Small intestine (tissue), 16 donors: ENCODE measurements at places on chromosomes 5 and 9. TPM values are rescaled to one million over a fixed set of nuclear protein-coding genes. Genes with fewer than 3 reads are reported as not detected.

Gene RNF38
- 6.2 TPM for polyA plus RNA-seq

Gene TPPP
- 5.7 TPM for polyA plus RNA-seq

Gene GPR151
- not detected for polyA plus RNA-seq

Gene ZDHHC11B
- 2.2 TPM for polyA plus RNA-seq

Gene GLRA1
- not detected for polyA plus RNA-seq

Gene LCN9
- polyA plus RNA-seq: not detected

GRCh38 chr5:141641634-141642267 lies 5.0 kb downstream of the RELL2 start:
- DNase-seq: peak; percentile 70

DNA sequence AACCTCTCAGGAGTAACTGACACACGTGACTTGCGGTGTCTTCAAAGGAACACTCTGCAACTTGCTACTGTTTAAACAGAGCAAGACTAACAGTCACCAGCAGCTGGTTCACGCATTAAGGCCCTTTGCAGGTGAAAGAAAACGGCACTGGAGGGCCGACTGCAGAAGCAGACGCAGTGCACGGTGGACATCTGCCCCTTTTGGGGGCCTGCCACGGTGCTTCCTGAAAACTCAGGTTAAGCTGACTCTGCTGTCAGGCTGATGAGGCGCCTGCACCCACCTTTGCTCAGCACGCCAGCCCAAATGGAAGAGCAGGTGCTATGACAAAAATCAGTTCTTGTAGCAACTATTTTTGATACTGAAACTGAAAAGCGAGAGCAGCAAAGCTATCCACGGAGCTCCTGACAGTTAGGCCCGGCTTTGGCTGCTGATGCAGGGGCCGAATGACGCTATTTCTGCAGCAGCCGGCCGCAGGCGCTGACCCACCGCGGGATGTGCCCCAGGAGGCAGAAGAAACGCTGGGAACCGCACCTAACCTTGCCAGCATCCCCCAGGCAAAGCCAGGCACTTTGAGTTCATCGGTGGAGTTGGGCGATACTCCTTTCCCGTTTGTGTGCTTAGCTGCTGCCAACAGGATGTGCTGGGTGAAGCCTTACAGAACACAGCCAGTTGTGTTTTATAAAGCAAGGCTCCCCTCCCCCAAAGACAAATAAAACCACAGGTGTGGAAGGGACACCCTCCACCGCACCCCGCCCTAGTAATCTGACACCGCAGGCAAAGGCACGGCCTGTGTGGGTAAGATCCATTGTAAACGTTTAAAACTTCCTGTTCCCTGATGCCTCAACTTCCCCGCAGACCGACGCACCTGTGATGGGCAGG lies 21.1 kb upstream of the TERT start:
- DNase-seq: peak; percentile 93

- no peak for DNase-seq
Measured at GRCh38 chr9:79742110-79742721, 170.5 kb downstream of the TLE4 start.

DNA sequence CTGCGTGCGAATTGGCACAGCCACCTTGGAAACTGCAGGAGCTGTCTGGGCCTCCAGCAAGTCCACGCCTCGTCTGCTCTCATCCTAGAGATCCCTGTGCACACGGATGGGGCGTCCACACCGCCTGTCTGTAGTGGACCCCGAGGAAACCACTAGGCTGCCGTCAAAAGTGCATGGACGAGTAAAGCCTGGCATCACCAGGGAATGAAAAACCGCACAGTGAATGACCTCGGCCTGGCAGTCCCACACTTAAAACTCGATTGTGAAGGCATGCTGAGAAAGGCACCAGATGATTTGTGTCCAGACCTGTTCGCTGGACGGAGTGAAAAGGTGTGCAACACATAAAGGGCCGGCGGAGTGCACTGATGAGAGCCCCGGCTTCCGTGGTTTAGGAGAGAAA lies 50.8 kb downstream of the MRPL36 start:
- no peak for DNase-seq

- no peak for DNase-seq
Measured at GRCh38 chr5:154200221-154200620, 9.7 kb downstream of the GALNT10 start.

GRCh38 chr9:93960971-93961841 lies 6.1 kb upstream of the BARX1 start:
- no peak for DNase-seq

DNA sequence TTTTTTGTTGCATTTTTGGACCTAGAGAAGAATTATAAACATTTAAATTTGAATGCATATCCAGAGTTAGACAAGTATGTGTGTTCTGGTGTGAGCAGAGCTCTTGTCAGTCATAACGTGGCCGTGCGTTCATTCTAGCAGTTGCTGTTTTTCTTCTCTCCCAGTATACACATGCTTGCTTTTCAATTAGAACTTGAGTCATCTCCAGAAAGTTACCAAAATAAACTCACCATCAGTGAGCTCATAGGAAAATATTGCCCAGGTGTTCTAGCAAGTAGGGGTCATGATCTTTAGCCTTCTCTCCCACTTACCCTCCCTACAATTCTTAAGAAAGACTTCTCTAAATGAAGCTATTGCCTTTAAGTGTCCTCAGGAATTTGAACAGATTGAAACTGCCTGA lies 247.5 kb upstream of the TUT7 start:
- DNase-seq: no peak

GRCh38 chr5:6734243-6734700 lies 21.0 kb downstream of the TENT4A start:
- DNase-seq: no peak

DNA sequence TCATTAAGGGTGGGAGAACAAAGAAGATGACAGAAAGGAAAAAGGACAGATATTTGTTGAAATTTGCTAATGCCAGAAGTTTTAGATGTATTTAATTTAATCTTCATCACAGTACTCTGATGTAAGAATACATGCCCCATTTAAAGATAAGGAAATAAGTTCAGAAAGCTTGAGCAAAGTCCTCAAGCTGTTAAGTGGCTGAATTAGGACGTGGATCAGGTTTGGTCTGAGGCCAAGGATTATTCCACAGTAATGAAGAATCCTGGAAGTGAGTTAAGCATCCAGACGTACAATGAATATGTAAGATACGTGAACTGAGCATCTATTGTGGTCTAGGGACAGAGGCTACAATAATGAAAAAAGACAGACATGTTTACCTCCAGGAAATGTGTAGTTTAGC lies 671.3 kb downstream of the PRELID2 start:
- DNase-seq: peak; percentile 86

DNA sequence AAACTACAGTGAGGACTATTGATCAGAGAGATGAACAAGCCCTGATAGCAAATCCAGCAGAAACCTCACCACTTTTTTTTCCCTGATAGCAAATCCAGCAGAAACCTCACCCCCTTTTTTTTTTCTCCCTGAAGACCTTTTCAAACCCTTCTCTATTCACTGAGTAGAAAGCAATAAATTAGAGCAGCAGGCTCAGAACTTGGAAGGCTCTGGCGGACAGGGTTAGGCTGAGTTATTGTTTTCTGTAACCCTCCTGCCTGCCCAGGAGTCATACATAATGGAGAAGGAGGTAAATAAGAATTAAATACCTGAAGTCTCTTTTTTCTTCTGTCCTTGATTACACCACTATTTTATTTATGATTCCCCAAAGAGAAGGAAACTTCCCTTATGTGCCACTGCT lies 136.3 kb upstream of the SNX2 start:
- DNase-seq: no peak

GRCh38 chr5:150060471-150060870 lies 25.9 kb downstream of the CSF1R start:
- no peak for DNase-seq

DNA sequence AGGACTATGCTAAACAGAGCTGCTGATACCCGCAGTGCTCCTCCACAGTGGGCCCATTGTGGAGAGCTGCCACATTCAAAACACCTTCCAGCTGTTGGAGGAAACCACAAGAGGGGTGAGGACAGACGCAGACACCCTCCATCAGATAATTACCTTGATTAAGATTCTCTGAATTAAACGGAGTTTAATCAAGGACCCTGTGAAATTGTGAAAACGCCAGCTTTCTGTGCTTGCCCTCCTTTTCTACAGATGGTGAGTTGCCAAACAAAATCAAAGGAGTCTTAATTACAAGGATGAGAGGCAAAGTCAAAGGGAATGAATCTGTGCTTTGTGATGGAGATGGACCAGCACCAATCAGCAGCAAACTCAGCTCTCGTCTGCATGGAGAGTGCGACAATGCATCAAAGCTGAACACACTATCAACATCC lies 596.1 kb downstream of the ELAVL2 start:
- no peak for DNase-seq

GRCh38 chr5:155193029-155193428 lies 179.5 kb downstream of the KIF4B start:
- DNase-seq: no peak

DNA sequence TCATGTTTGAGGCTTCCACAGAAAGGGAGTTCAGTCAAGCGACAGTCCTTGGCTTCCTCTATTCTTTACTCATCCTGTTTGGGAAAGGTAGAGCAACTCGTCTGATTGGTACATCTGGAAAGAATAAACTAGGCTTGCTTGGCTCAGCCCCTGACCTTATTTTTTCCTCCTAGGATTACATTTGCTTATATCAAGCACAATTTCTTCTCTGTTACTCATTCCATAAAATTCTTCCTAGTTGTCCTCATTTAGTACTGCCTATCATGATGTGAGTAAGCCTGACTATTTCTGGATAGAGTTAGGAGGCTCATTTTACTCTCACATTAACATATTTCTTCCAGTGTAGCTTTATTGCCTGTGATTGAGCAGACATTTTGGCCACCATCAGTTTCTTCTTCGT lies 10.9 kb upstream of the CARNMT1 start:
- DNase-seq: no peak

- DNase-seq: peak; percentile 51
Measured at GRCh38 chr5:81755320-81755719, 4.4 kb upstream of the SSBP2 start.

GRCh38 chr5:168596927-168597326 lies 17.8 kb upstream of the PANK3 start:
- no peak for DNase-seq

DNA sequence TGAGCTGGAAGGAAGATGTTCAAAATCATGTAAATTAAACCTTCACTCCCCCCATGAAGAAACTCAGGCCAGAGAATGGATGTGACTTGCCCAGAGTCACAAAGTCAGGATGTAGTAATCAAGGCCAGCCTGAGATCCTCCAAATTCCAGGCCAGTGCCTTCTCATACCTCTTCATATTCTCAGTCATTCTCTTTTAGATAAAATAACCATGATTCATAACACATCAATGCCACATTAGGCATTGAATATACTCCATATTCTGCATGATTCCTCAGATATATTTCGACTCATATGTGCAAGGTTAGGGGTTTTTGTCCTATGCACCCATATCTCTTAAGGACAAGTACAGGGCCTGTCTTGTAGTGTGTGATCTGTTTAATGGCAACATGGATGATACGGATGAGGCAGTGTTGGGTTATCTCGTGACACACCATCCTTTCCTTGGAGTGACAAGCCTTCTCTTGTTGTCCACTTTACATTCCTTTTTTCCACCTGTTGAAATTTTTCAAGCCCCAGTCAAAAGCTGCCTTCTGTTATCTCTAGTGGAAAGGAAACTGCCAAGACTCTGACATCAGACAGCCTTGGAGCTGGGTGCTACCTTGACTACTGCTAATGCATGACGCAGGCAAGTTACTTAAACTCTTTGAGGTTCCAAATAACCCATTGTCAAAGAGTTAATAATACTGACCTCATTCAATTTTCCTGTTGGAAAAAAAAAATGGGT lies 227.5 kb upstream of the NR4A3 start:
- no peak for DNase-seq

- DNase-seq: no peak
Measured at GRCh38 chr5:34826347-34826746, 12.6 kb upstream of the TTC23L start.

DNA sequence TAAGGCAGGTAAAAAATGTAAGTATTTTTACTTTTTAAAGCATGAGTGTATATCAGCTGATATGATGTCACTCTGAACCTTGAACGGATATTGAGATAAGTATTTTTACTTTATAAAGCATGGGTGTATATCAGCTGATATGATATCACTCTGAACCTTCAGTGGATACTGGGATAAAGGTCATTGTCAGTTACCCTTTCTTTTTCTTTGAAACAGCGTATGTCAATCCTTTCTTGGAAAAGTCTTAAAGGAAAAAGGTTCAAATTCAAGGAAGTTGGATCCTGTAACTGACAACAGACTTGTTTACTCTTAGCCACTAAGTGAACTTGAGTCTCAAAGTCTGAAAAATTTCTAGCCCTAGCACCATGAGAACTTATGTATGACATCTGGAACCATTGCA lies 61.7 kb upstream of the IFNK start:
- DNase-seq: peak; percentile 89

- no peak for DNase-seq
Measured at GRCh38 chr9:133125941-133126696, 5.1 kb upstream of the RALGDS start.

GRCh38 chr5:72246954-72247442 lies 73.0 kb downstream of the MRPS27 start:
- no peak for DNase-seq

DNA sequence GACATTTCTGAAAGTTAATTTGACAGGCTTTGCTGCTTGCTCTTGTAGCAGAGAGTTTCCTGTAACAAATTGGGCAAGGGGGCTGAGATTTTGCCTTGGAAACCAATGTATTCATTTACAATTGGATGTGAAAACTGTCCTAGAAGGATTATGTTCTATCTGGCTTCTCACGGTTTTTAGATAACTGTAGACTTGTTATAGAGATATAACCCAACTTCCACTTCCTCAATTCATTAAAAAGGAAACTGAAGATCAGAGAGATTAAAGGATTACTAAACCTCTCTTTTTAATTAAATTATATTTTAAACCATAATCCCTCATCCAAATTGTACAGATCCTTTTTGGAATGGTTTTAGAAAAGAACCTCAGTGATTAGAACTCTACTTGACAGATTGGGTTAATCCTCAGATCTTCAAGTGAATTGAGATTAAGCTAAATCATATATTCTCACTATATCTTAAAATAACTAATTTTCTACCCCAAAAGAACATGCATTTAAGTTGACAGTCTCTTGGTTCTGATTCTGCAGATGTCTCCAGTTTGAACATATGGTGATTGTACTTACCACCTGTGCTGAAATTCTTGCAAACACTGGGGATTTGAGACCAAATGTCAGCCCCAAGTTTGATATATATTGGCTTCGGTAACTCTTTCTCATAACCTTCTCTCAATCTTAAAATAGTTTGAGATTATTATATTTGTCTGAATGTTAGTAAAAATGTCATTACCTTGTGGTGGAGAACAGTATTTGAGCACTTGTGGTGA lies 130.1 kb upstream of the C9orf72 start:
- DNase-seq: no peak

- DNase-seq: no peak
Measured at GRCh38 chr5:5178136-5178535, 38.0 kb downstream of the ADAMTS16 start.

- DNase-seq: no peak
Measured at GRCh38 chr5:138754699-138755057, 1.5 kb downstream of the CTNNA1 start.

DNA sequence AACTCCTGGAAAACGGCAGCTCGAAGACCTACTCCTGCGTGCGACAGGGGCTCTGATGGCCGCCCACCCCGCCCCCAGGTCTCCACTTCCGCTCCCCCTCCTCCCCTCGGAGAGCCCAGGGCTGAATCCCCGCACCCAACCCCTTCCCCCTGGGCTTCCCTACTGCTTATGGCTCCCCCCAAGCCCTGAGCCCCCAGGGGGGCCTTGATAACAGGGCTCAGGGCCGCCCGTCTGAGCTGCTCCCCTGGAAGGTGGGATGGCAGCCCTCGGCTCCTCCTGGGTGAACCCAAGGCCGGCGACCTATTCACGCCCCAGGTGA lies 30.4 kb downstream of the GLT6D1 start:
- no peak for DNase-seq

- no peak for DNase-seq
Measured at GRCh38 chr5:140356853-140357725, 2.9 kb upstream of the SLC4A9 start.
